ENCODE measurements at places on chromosomes 5 and 9.

DNA sequence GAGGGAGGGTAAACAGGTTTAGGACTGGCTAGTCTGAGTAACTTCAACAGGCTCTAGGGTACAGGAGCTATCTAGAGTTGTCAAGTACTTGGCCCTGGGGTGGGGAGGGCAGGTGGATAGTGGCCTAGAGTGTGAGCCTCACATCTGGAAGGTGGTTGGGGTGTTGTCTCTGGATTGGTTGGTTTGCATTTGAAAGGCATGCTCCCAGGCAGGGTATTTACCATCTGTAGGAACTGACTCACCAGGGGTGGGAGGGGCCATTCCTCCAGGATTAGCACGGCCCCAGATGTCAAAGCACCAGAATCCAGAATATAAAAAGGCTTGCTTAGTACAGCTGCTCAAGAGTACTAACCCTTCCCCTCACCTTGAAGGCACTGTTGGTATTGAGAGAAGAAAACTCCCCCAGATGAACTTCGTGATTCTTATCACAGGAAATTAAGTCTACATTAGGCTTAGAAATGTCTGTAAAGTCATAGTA, 193.3 kb downstream of the NTRK2 start:
- DNase-seq = no peak

DNA sequence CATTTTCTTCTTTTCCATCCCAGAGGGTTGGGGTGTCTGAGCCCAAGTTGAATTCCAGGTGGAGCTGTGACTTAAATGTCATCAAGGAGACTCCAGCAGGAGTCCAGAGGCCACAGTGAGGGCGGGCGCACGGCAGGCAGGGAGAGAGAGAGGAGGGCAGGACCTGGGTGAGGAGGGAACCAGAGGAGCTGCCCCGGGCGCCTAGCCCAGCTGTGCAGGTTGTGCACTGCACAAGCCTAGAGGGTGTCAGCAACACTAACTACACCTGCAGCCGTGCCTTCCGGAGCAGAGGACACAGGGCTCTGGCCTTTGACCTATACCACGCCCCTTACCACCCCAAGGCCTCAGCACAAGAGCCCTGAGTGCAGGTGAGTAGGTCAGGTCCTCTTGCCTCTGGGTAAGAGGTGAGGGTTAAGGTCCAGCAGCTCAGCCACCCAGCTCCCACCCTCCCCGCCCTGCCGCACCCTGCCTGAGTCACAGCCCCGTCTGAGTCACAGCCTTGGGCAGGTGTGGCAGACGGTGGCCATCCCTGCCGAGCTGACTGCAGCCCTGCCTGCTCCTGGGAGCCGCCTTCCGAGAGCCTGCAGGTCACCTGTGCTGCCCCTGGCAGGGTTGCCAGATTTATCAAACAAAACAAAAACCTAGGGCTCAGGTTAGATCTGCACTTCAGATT, 6.4 kb upstream of the AGPAT2 start:
- DNase-seq = no peak

GRCh38 chr9:86856259-86856658, 91.0 kb downstream of the GAS1 start:
- DNase-seq = no peak

- no peak for DNase-seq
Observed at GRCh38 chr9:105048331-105048730, 120.4 kb upstream of the ABCA1 start.

Measured in activated T-helper 9 cell treated with anti-CD3 and anti-CD28 coated beads, Interleukin-2, amount 50 U/mL, for 16 hours (primary cell).